ENCODE measurements at places on chromosomes 16 and 17.

GRCh38 chr17:32727681-32728080 is 149.2 kb downstream of the MYO1D start:
- peak; percentile 23 for DNase-seq

GRCh38 chr17:17425005-17425404 is 51.8 kb upstream of the MED9 start:
- DNase-seq, result no peak

- DNase-seq, result peak; percentile 56
Measured at GRCh38 chr17:71516149-71516548, 604.7 kb upstream of the SOX9 start.

GRCh38 chr16:12157517-12158093 is 181.1 kb downstream of the SNX29 start:
- no peak for DNase-seq

DNA sequence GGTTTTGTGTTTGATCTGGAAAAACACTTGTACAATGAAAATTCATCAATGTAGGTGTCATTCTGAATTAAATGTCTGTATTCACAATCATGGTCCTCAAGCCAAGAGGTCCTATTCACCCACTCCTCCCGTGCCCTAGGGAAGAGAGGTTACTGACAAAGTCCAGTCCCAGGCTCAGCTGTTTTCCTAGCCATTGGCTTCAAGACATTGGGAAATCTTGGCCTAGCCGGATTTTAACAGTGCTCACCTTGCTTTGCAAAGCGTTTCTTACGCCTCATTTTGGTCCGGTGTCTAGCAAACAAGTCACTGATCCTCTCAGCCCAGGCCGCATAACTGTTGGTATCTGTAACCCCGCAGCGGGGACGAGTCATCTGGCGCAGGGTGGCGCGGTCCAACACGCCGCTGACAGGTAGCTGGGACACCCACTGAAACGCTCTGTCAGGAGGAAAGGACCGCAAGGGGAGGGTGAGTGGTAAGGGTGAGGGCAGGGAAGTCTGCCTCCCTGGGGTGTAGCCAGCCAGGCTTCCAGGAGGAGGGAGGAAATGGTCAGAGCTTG is 16.7 kb downstream of the MMP28 start:
- DNase-seq, result no peak

- no peak for DNase-seq
Measured at GRCh38 chr17:75652934-75653549, 13.9 kb downstream of the RECQL5 start.

DNA sequence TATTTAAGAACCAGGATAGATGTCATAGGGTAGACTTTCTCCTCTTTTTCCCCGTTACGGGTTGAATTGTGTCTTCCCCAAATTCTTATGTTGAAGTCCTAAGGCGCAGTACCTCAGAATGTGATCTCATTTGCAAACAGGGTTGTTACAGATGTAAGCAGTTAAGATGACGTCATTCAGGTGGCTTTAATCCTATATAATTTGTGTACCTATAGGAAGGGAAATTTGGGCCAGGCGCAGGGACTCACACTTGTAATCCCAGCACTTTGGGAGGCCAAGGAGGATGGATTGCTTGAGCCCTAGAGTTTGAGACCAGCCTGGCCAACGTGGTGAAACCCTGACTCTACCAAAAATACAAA is 99.5 kb upstream of the DHX40 start:
- no peak for DNase-seq

DNA sequence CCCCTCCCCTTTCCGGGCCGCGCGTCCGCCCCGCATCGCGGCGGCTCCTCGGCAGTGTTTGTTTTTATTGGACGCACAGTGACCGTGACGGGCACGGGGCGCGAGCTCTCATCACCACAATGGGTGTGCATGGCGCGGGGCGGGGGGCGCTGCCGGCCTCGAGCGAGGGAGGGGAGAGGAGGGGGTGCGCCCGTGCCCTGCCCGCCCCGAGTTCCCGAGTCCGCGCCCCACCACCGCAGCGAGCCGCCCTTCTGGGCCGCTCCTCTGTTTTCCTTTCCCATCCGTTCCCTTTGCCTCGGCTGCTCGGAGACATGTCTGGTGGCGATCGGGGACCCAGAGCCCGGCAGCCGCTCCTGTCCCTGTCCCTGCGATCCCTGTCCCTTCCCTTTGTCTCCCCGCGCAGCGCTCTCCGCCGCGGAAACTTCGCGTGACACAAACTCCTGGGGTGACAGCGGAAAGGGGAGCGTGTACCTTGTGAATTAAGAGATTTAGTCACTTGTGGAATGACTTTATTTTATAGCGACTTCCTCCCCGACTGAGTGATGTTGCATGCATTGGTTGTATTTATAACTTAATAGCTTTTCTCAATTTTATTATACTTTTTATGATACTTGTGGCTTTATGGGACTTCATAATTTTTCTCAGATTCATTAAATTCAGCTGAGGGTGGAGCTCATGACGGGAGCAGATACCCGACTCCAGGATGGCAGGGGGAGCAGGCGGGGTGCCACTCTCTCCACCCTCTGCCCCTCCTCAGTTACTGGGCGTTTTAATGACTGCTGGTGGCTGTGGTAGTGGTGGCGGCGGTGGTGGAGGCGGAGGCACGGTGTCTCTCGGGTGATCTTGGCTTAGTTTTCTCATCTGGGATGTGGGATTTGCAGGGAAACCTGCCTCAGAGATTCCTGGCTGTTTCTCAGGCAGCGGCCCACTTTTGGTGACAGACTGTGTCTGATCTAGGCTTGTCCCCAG is 40.8 kb downstream of the MRM1 start:
- DNase-seq, result peak; percentile 59

DNA sequence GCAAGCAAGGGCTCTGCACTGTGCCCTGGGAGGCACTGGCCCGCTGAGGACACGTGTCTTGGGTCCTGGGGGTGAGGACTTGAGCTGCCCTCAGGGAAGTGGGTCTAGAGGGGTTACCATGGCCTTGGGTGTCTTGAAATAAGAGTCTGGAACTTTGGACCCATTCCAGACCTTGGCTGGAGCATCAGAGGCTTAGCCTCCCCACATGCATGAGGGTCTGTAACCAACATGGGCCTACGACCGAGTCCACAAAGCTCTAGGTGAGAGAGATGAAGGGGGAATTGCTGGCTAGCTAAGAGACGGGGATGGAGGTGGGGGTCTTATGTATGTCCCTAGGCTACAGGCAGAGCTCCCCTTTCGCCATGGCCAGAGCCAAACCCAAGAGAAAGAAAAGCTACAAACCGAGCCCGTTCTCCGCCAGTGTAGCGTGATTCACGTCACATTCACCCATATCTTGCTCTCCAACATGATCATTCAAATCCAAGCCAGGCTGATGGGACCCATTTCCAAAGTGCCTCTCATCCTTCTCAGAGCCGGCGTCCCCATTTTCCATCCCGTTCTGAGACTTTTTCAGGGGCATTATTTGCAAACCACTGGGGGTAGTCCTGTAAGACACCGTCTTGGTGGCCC is 120.1 kb downstream of the CDYL2 start:
- no peak for DNase-seq

DNA sequence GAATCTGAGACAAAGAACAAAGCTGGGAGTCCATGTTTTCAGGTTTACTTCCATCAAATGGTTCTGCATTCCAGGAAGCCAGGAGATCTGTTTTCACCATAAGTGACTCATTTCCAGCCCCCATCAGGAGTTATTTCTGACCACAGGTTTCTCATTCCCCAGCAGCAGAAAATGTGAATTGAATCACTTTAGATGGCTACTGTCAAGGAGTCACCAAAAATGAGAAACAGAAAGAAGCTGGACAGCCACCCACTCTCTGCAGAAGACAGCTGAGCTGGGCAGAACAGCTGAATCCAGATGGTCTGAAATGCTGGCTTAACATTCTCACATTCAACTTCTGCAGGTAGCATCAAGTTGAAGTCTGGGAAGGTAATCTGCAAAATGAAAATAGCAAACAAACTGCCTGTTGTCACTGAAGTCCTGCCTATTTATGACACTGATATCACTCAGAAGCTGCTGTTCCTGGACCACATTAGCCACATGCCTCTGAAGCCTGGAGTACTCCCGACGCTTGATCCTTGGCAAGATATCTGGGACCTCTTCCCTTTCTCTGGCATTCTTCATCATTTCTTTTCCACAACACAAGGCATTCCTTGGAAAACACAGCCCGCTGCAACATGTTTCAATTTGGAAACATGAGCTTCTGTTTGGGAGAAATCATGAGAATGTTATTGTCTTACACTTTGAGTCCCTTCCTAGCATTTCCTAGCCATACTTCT is 15.3 kb downstream of the CCL11 start:
- DNase-seq, result no peak

GRCh38 chr17:60989379-60989778 is 311.7 kb downstream of the BCAS3 start:
- DNase-seq, result no peak

DNA sequence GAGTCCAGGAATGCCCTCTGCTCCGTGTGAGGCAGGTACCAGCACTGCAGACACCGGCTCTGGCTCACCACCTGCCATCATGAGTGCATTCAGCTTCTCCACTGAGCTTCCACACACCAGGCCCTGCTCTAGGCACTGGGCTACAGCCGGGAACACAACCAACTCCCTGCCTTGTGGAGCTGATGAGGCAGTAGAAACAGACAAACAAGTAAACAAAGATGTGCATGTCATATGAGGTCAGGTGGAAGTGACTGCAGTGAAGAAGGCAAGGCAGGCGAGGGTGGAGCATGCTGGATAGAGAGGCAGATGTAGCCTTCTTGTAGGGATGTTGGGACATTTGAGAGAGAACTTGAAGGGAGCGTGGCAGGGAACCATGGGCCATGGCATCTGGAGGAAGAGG is 5.0 kb downstream of the NLRC5 start:
- DNase-seq, result no peak

DNA sequence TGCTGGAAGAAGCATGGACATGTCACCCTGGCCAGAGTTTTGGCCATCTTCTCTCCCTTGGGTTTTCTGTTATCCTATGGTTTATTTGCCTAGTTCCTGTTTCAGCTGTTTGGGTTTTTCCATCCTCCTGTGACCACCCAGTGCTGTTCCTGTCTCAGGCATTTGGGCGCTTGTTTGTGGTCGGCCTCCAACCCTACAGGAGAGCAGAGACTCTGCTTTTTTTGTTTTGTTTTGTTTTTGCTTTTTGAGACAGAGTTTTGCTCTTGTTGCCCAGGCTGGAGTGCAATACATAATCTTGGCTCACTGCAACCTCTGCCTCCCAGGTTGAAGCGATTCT is 3.3 kb upstream of the ZC3H7A start:
- no peak for DNase-seq

DNA sequence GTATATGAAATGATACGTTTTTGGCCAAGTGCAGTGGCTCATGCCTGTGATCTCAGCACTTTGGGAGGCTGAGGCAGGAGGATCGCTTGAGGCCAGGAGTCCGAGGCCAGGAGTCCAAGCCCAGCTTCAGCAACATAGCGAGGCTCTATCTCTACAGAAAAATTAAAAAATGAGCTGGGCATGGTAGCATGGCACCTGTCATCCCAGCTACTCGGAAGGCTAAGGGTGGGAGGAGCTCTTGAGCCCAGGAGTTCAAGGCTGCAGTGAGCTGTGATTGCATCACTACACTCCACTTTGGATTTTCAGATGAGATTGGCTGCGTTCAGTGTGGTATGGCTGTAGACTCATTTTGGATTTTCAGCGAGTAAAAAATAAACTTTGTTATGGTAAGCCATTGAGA is 112.4 kb downstream of the DNAH3 start:
- no peak for DNase-seq

DNA sequence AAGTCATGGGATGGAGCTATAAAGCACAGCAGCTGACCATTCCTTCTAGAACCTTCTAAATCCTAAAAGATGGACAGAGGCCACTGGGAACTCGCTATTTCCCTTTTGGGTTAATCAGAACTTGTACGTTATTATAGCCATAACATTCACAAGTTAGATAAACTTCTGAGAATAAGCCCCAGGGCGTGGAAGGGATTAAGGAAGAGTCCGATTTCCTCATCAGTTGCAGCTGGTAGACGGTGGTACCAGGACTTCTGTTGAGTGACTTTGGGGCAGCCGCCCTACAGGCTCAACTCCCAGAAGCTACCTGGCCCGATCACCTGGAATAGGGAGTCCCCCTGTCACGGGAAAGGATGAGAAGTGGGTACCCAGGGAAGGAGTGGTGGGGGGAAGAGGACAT is 370.1 kb upstream of the ZFHX3 start:
- DNase-seq, result no peak

DNA sequence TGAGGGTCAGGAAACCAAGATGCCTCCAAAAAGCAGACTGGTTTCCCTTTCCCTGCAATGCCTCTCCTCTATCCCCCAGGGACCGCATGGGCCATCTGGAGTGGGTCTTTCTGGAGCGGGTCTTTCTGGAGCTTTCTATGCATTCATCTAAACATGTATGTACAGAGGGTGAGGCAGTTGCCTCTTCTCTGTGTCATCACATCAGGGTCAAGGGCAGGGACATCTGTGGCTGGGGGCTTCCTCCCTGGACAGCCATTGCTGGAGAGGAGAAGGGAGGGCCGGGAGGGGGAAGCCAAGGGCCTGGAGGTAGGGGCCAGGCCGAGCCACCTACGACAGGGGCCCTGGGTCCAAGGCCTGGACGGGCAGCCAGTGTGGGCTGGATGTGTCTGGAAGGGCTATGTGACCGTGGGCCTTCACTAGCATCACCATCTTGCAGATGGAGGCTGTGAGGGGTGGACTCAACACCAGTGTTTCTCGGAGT is 840 bp downstream of the ADCY7 start:
- DNase-seq, result no peak

- DNase-seq, result no peak
Measured at GRCh38 chr16:399340-400019, 2.2 kb upstream of the DECR2 start.

DNA sequence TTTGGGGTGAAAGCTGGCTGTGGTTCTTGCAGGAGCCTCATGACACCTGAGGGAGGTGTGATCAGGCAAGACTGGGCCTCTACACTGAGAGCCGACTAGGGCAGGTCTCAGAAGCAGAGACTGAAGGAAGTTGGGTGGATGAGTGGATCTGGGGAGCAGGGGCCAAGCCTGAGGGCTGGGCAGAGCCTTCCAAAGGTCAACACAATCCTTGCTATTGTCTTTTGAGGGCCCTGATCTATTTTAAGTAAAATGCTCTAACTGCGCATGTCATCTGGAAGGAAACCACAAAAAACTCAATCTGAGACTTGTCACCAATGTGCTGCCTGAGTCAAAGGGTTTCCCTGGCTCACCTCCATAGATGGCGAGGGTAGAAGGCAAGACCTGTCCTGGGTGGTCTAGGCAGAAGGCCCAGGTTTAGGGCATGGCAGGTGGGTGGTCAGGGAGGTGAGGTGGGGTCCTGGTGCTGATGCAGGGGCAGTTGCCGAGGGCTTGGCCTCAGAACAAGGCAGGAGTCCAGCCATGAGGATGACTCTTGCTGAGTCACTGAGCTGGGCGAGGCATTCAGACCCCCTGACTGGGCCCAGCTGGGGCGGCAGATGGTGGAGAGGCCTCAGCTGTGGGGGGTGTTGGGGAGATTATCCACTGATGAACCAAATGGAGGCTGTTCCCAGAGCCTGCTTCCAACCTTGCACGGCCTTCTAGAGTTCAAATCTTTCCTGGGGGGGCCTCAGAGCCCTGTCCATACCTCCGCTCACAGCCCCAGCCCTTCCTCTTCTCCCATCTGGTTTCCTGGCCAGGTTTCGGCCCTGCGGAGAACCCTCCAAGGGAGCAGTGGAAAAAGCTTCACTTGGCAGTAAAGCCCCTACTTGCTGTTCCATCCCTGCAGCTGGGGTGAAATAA is 5.1 kb downstream of the MVP start:
- DNase-seq, result no peak

- no peak for DNase-seq
Measured at GRCh38 chr16:82603784-82604411, 22.9 kb upstream of the CDH13 start.

- DNase-seq, result no peak
Measured at GRCh38 chr17:10063730-10064241, 134.6 kb downstream of the GAS7 start.

Measured in NCI-H526 (cell line).